Cardiac septum (tissue), 1 donor: ENCODE measurements at places on chromosomes 3 and 15. TPM values are rescaled to one million over a fixed set of nuclear protein-coding genes. Genes with fewer than 3 reads are reported as not detected.

GRCh38 chr3:152524198-152525140 lies 255.7 kb downstream of the MBNL1 start:
- DNase-seq: no peak

DNA sequence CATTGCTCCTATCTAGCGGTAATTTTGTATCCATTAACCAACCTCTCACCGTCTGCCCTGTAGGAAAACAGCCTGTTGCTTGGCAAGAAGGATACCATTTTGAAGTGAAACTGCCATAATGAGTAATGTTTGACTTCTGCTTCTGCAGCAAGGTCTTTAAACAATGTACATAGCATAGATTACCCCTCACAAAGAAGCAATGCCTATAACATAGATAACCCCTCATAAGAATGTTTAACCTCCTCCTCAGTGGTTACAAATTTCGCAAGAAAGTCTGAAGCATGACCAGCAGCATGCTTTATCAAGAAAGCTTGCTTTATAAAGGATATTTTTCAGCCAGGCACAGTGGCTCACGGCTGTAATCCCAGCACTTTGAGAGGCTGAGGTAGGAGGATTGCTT lies 61.2 kb upstream of the MFGE8 start:
- no peak for DNase-seq

DNA sequence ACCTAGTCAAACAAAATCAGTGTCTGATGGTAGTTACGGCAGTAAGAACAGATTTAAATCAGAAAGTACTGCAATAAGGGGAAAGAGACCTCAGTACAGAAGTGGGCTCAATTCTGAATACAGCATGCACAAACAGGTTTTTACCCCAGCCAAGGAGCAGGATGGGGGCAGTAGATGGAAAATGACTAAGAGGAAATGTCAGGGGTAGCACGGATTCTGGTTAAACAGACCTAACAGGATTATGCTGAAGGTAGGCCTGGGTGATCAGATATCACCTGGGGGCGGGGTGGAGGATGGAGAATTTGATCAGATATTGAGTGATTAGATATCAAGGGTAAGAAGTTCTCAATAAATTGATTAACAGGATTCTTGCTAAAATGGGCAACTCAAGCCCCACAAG lies 19.0 kb downstream of the MESD start:
- no peak for DNase-seq

DNA sequence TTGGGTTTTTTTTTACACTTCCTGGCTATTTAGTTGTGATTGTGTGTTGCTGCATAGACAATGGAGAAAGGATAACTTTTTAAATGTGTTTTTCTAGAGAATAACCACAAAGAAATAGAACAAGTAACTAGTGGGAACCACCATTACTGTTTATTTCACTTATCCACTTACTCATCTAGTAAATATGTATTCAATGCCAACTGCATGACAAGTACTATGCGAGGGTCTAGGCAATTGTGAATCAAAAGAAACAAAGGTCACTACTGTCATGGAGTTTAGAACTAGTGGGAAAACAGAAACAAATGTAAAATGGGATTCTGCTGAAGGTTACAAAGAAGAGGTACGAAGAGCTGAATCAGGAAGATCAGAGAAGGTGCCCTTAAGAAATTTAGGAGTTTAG lies 600.9 kb upstream of the ROBO2 start:
- no peak for DNase-seq

DNA sequence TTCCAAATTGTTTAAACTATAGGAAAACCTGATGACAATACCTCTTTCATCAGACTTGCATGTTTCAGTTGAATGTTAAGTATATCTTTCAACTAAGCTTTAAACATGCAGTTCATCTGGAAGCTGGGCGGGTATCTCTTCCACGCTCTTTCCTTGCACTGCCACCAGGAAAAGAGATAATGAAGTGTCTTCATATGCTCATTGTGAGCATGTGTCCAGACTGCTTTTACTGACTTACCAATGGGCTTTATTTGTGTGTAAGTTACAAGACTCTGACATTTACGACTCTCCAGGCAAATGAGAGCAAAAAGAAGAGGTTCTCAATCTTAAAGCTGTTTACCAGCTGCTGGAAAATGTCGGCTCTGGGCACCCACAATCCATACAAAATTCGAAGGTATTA lies 52.8 kb downstream of the TMEM212 start:
- no peak for DNase-seq

- no peak for DNase-seq
Observed at GRCh38 chr15:88890495-88890894, 4.8 kb downstream of the HAPLN3 start.

DNA sequence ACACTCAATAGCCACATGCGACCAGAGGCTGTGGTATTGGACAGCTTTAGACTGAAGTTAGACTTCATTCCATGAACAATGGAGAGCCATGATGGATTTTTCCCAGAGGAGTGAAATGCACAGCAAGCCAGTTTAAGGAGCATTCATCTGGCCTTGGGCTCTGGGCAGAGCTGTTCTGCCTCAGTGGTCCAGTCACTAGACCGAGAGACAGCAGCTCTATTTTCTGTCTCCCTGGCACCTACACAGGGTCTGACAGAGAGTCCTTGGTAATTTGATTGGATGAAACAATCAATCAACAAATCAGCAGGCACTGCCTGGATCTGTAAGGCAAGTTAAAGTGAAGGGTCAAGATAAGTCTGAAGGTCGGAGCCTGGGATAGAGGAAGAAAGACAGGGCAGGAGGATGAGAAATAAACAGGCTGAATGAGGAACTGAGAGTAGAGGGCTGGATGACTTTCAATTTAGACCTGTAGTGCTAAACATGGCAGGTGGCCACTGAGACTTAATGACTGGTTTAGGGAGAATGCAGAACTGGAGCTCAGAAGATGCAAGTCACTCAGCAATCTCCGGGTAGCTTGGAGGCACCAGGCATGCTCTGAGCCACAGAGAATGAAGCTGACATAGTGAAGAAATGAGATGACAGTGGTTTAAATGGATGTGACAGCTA lies 98.5 kb upstream of the SLC25A36 start:
- DNase-seq: no peak

DNA sequence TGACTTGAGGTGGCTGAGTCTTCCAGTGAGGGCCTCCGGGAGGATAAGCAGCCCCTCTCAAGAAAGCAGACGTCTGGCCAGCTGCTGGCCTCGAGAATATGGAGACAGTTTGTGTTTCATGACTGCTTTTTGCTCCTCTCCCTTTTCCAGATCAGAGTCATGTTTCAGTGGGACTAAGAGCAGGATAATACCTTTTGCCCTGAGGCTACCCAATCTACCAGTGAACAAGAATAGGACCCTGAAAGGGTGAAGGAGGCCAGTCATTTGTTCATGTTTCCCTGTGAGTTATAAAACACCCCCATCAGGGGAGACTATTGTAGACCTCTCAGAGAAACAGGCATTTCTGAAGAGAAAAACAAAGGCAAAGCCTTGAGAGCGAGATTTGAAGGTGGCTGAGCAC lies 137.4 kb downstream of the RYR3 start:
- DNase-seq: no peak

GRCh38 chr3:135081451-135081850 lies 286.4 kb downstream of the EPHB1 start:
- DNase-seq: no peak

DNA sequence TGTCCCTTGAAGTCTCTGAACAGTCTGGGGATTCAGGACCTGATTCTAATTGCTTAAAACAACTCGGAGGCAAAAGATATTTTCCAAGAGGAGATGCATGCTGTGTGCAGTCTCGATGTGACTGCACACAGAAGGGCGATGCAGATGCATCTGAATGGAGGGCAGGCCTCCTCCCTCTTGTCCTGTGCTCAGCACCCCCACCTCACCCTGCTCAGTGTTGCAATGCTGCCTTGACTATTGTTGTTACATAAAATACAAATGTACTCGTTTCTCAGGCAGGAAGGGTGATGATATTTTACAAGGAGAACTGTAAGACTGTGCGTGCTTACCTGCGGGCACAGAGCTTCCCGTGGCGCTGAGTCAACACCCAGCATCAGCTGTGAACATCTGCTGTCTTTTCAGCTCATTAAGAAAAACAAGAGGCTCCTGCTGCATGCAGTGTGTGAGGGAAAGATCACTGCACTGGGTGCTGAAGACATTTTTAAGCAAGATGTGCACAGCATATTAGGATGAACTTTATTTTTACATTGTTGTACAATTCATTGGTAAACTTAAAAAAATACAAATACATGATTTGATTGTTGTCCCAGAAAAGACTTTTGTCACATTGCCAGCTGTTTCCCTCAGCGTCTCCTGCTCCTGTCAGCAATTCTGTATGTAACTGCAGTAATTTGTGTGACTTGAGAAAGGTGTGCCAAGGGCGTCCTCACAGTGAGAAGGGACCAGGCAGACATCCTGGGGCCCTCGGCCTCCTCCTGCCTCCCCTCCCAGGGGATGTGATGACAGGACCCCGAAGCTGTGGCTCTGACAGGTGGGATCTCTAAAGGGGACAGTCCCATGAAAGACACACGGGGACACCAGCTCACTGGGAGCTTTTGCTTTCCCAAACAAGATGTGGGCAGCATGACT lies 56.3 kb upstream of the RPL32 start:
- DNase-seq: no peak

DNA sequence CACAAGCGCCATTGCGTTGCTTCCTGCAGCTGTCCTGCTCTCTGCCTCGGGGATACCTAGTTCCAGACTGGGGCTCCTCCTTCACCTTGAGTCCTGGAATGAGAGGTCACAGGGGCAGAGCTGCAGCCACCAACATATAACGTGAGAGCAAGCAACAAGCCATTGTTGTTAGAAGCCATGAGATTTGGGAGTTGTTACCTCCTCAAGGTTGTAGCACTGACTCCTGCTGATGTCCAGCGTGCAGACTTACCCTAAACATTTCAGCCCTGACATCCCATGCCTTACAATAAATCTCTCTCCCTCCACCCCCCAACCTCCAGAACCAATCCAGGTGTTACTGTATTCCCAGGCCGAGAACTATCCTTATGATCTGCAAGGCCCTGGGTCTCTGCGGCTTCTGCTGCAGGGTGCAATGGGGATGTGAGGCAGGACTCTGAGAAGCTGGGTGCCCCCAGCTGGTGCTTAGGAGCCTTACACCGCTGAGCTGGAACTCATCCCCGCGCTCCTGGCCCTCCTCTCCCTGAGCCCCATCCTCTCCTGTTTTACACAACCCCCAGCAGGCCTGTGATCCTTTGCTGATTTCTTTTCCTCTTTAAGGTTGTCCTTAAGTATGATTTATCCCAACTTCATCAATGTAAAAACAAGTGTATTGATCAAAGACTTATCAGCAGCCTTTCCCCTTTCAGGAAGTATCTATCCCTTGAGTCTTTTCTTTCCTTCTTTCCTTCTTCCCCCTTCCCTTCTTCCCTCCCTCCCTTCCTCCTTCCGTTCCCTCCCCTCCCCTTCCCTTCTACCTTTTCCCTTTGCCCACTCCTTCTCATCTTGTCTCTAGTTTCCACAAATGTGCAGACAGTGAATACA lies 84.2 kb upstream of the ABHD2 start:
- no peak for DNase-seq

DNA sequence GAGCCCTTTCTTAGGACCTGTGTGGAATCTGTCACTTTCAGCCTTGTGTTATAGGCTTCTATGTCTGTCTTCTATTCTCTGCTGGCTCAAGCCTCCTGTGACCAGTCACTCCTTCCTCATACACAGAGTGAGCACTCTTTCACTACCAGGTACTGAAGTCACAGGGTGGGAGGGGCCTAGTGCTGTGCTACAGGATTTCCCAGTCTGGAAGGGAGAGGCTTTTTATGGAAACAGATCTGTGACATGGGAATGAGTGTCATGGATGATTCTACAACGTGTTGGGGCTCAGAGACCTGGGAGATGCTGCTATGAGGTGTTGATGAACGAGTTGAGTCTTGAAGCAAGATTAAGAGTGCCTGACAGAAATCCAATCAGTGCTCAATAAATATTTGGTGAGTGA lies 100.5 kb downstream of the PDCD6IP start:
- no peak for DNase-seq

DNA sequence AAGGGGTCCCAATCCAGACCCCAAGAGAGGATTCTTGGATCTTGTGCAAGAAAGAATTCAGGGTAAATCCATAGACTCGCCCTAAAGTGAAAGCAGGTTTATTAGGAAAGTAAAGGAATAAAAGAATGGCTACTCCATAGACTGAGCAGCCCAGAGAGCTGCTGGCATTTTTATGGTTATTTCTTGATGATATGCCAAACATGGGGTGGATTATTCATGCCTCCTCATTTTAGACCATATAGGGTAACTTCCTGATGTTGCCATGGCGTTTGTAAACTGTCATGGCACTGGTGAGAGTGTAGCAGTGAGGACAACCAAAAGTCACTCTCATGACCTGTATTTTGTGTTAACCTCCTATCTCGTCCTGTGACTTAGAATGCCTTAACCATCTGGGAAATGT lies 142.2 kb downstream of the DOCK3 start:
- no peak for DNase-seq

- DNase-seq: no peak
Observed at GRCh38 chr3:138620431-138620830, 11.9 kb downstream of the FAIM start.

DNA sequence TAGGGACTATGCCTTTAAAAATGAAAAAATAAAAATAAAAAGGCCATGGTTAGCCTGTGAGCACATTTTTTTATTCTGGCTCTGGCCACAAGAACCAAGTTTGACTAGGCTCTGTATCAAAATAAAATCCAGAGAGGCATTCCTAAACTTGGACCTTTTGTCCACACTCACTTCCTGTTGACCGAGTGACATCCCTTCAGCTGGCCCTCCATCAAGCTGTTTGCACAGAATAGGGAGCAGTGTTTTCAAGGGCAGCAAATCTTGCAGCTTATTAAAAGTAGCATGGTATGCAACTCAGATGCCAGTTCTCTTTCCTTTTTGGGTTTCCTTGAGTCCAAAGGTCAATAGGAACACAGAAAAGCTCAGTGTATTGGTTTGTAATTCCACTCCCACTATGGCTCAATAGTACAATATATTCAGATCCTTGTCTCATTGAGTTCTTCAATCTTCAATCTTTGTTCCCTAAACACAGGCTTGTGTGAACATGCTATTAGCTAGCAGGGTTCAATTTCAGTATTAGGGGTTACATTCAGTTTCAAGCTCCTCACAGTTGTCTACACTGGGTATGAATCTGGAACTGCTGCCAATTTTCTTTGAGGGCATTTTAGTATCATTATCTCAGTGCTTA lies 244.5 kb downstream of the RBMS3 start:
- no peak for DNase-seq

- DNase-seq: no peak
Observed at GRCh38 chr3:142022381-142022780, 127.0 kb downstream of the TFDP2 start.

PFN2 gene
- total RNA-seq: 84.8 TPM

TMCO5A gene
- total RNA-seq: not detected

LTF gene
- total RNA-seq: 5.4 TPM

IRAK2 gene
- total RNA-seq: 1.9 TPM

FSD2 gene
- 48.7 TPM for total RNA-seq

PKM gene
- total RNA-seq: 984 TPM

TF gene
- total RNA-seq: 5.8 TPM

P2RY13 gene
- total RNA-seq: 0.46 TPM

PEX11A gene
- total RNA-seq: 5.0 TPM

CXCR6 gene
- 0.32 TPM for total RNA-seq

STAB1 gene
- total RNA-seq: 52.2 TPM

ILDR1 gene
- not detected for total RNA-seq

ARHGEF26 gene
- total RNA-seq: 2.9 TPM
